ENCODE measurements at places on chromosomes 3 and 15.

DNA sequence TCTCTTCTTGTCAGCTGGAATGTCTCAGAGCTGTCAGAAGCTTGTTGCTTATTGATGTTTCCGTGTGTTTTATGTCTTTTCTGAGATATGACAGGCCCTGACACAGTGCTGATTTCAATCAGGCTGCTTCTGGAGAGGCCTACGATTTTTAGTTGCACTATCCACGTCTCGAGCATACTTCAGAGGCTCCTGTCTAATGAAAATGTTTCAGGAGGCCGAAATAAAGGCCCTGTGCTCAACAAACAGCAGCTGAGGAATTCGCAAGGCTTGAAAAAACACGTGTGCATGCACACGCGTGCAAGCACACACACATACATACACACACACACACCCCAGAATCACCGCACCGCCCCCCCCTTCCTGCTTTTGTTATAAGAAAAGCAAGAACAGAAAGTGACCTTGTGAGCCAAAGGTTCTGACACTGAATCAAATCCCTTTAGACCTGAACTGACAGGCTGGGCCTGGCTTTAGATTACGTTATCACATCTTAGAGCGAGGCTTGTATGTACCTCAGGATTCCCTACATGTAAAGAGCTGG, 296.6 kb downstream of the NR2F2 start:
- DNase-seq = no peak

GRCh38 chr3:175098644-175099043, 239.5 kb downstream of the NAALADL2 start:
- DNase-seq = no peak

DNA sequence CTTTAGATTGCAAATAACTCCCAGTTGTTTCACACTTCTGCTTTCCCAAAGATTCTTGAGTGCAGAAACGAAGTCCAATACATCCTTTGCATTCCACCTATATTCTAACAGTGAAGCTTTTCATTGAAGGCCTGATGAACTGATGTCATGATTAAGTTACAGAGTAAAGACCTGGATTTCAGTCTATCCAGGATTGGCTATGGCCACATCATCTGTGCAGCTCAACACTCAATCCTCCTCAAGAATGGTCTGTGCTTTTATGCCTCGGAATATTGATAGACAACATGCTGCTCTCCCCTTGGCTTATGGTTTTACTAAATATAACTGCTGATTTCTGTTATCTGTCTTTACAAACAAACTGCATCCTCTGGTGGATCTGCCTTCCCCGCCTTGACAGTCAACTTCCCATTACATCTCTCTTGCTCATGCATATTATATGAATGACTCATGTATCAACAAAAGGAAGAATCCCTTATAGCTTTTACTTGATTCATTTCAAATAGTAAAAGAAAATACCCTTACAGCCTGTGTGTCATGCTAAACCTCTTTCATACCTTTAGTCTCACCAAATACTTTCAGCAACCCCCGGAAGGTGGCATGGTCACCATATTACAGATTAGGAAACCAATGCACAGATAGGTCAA, 59.5 kb downstream of the SCN11A start:
- DNase-seq = no peak

DNA sequence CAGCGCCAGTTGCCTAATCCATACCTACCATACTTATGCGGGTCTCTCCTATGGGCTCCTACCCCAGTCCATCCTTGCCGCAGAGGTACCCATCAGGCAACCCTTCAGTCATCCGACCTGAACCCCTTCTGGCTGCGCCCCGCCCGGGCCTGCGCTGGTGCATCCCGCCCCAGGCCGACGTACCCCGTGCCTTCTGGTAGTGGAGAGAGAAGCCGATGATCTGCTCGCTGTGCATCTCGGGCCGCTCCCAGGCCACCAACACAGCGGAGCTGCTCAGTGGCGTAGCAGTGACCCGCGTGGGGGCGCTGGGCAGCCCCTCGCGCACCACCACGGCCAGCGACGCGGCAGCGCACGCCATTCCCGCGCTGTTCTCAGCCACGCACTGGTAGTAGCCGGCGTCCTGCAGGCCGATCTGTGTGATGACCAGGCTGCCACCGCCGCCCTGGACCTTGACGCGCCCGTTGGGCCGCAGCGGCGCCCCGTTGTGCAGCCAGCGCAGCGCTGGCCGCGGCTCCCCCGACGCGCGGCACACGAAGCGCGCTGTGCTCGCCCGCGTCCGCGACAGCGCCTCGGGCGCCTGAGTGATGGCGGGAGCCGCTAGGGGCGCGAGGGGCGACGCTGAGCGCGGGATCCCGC, 17.9 kb upstream of the IGDCC3 start:
- no peak for DNase-seq

DNA sequence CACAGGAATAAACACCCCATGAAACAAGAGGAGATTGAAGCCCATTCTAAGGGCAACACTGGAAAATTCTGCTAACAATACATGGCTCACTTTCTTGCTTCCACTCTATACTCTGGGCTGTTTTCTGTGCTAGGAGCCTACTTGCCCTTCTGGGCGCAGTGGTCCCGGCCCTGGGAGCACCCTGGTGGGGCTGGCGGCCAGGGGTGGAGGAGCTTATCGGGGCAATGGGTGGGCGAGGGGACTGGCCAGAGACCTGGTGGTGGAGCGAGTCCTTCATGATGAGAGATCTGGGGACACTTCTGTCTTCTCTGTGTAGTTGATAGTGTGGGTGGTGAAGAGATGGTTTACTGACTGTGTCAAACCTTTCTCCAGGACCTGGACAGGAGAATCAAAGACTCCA, 1128.5 kb downstream of the TBL1XR1 start:
- DNase-seq = no peak

DNA sequence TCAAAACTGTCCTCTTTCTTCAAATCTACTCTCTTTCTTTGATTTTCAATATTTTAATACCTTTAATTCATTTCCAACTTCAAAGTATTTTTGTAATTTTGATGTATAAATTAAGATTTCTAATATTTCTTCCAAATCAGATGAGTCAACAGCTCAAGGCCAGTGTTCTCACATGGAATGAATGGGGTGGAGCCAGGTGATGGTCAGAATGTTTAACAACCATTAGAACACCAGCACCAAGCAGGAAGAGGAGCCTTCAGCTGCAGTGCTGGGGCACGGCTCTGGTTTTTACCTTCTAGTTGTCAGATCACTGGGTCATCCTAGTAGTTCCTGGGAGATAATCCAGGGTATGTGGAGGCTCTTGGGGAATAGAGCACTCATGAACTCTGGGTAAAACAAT, 494.5 kb upstream of the PDZRN3 start:
- DNase-seq = no peak

- no peak for DNase-seq
Measured at GRCh38 chr3:133413161-133414020, 13.5 kb downstream of the BFSP2 start.

GRCh38 chr15:83764201-83764838, 110.4 kb downstream of the ADAMTSL3 start:
- DNase-seq = no peak

GRCh38 chr3:100457811-100458210, 34.6 kb upstream of the TMEM45A start:
- DNase-seq = no peak

DNA sequence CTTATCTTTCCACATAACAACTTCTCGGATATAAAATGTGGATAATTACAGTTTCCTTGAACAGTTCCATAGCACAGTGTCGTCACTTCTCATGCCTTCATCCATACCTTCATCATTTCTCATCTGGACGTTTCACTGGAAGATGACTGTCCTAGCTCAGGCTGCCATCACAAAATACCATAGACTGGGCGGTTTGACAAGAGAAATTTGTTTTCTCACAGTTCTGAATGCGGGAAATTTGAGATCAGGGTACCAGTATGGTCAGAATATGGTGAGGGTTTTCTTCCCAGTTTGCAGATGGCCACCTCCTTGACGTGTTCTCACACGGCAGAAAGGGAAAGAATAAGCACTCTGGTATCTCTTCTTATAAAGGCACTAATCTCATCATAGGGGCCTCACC, 42.8 kb downstream of the TMEM108 start:
- DNase-seq = no peak

GRCh38 chr15:49815526-49815925, 194.7 kb downstream of the DTWD1 start:
- DNase-seq = no peak

DNA sequence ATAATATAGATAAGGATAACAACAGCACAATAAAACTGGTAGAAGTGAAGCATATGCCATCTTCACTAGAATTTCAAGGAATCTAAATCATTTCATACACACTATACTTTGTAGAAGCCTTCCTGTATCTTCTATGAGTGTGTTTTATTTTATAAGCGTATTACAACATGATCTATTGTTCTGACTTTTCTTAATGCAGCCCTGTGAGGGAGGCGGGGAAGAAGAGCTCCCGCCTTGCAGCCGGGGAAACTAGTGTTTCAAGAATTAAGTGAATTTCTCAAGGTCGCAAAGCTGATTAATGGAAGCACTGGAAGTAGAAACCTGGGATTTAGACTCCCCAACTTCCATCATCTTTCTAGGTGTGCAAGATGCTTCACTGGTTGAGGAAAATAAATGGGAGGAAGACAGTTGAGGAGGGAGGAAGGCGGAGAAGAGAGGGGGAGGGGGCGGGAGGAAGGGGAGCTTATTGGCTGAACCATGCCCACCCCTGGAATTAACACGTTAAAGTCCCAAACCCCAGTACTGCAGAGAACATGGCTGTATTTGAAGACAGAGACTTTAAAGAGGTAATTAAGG, 32.9 kb downstream of the VGLL4 start:
- no peak for DNase-seq

DNA sequence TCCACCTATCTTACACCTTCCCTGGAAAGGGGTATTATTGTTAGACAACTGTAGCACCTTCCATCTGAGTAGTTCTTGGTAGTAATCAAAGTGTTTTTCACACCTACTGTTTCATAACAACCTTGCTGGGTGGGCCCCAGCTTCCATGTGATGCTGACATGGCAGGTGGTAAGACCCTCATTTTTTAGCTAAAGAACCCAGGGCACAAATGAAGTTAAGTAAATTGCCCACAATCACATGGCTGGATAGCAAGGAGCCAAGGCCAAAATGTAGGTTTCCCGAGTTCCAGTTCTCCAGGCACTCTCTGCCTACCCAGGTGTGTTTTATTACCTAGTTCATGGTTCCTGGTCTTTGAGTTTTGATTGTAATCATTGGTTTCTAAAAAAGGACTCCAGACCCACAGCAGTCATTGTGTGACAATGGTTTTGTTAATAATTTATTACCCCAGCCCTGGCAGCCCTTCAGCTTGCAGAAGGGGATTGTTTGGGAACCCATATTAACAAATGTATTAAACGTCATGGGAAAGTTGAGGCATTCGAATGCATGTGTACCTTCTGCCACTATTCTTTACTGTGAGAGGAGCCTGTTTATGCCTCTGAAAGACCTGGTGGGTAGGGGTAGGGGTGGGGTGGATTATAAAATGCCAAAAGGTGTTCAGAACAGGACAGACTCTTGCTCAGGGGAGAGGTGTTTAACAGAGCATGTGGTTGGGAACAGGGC, 222.2 kb upstream of the BHLHE40 start:
- no peak for DNase-seq

- no peak for DNase-seq
Measured at GRCh38 chr3:150823277-150823676, 60.3 kb upstream of the SIAH2 start.

GRCh38 chr3:16789344-16790120, 95.2 kb upstream of the PLCL2 start:
- no peak for DNase-seq

DNA sequence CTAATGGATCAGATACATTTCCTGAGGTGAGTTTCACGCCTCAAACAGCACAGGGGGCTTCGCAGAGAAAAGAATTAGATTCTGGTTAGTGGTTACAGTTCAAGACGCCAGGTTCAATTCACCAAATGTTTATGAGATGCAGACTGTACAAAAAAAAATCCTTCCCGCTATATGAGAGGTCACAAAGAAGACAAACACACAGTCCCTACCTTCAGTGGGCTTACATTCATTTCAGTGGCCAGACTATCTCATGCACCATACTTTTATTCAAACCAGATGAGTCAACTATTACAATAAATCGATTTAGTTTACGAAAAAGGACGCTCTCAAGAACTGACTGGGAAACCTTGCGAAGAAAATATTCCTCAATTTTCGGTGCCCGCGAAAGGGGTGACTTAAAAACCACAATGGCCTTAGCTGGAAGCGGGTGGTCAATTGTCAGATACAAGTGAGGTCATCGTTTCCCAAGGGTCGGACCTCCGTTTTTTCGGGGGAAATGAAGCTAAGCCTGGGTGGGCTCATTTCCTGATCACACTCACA, 695 bp downstream of the METTL6 start:
- no peak for DNase-seq

DNA sequence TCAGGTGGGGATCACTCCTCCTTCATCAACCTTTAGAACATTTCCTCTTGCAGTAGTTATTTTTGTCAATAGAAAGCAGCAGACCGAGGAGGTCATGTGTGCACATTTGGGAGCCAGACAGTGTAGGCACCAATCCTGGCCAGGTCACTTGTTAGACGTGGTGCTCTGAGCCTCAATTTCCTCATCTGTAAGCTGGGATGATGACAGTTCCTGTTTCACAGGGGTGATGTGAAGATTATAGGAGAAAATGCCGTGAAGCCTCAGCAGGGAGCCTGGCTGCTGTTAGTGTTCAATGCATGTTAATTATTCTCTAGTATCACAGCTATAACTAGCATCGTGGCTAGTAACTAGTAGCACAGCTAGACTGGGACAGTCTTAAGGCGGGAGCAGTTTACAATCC, 64.7 kb downstream of the ATP2B2 start:
- no peak for DNase-seq

GRCh38 chr3:188298585-188298984, 144.6 kb downstream of the LPP start:
- no peak for DNase-seq

DNA sequence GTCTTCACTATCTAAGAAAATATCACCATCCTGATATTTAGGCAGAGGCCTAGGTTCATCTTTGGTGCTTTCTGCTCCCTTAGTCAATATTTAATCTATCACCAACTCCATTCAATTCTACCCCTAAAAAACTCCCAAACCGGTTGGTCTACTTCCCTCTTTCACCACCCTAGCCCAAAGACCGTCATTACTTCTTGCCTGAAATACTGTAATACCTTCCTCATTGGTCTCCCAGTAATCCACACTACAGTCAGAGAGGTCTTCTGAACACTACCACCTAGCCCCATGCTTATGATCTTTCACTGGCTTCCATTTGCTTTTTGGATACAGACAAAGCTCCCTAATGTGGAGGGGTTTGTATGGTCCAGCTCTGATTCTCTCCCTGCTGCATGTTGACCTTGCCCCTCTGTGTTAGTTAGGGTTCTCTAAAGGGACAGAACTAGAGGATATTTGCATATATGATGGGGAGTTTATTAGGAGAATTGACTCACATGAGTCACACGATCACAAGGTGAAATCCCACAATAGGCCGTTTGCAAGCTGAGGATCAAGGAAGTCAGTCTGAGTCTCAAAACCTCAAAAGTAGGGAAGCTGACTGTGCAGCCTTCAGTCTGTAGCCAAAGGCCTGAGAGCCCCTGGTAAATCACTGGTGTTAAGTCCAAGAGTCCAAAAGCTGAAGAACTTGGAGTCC, 36.4 kb upstream of the ATP2C1 start:
- DNase-seq = no peak

- DNase-seq = no peak
Measured at GRCh38 chr3:128409624-128410581, 56.8 kb downstream of the DNAJB8 start.

GRCh38 chr3:147418808-147419701, 9.9 kb downstream of the ZIC1 start:
- no peak for DNase-seq

Measured in stimulated activated CD8-positive, alpha-beta memory T cell treated with anti-CD3 and anti-CD28 coated beads, Interleukin-15, amount 100 ng/mL, for 1 hour (primary cell).